IPS-NIHi11 (cell line): ENCODE measurements at places on chromosomes 12 and 14.

GRCh38 chr12:91144053-91144452, 32.8 kb upstream of the LUM start:
- DNase-seq, result no peak

GRCh38 chr14:68971411-68972035, 7.6 kb downstream of the ACTN1 start:
- DNase-seq, result no peak

DNA sequence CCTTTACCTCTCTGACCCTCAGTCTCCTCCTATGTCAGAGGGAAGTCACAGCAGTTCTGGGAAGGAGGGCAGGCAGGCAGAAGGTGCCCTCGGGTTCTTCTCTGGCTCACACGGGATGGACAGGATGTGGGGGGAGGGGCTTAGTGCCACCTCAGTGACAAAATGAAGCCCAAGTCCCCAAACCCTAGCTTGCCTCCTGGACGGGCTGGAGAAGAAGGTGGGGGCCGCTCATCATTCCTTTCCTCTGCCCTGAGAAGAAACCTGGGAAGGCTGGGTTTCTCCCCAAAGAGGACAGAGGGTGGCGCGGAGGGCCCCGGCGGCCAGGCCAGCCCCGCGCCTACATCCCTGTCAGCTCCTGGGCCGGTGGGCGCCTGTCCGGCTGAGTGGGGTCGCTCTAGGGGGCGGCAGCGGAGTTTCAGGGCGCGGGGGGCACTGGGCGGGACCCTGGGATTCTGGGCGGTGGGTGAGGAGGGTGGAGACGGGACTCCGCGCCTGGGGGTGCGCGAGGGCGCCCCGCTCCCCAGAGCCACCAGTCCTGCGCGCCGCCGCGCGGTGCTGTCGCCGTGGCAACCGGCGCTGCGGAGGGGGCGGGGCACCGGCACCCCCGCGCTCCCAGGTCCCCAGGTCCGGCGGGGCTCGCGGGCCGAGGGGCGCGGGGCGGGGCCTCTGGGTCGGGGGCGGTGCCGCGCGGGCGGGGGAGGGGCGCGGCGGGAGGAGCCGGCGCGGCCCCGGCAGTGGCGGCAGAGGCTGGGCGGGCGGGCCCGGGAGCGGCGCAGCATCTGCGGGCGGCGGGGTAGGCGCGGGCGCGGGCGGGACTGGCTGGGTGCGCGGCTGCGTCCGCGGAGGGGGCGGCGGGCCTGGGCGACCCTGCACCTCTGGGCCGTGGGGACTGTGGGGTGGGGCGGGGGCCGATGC, at the start of gene TMEM121:
Gene TMEM121, plus strand, starts transcription at position 723 of the 915 bp plus-strand sequence. CDS start 2,252 bp downstream, outside the sequence.
- DNase-seq, result peak; percentile 91

GRCh38 chr12:64631197-64631596, 20.9 kb downstream of the RASSF3 start:
- DNase-seq, result no peak

GRCh38 chr12:14367040-14367661, 1.7 kb downstream of the ATF7IP start:
- DNase-seq, result no peak

DNA sequence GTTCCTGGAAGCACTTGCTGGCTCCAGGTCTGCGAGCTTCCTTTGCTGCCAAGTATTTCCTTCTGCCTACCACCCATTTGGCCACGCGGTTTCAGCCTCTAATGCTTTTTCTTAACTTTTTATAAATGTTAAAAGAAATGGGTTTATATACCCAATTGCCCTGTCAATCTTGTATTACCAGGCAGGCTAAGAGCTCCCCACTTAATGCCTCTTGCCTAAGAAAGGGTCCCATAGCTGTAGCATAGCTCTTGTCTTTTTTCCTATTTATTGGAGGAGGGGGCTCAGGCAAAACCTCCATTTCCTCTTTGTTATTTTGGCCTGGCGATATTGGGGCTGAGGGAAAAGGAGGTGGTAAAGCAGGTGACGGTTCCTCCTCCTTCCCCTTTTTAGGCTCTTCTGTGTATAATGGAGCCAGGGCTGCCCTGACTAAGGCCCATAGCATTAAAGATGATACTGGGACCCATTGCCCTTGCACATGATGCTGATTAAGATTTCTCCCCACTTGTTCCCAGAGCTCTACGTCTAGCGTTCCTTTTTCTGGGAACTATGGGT, 21.6 kb upstream of the BLTP3B start:
- no peak for DNase-seq

- DNase-seq, result peak; percentile 35
These were observed 251.8 kb downstream of the APAF1 start for GRCh38 chr12:98896938-98897337.

- no peak for DNase-seq
These were observed 15.8 kb downstream of the KRT2 start for GRCh38 chr12:52636189-52636588.

DNA sequence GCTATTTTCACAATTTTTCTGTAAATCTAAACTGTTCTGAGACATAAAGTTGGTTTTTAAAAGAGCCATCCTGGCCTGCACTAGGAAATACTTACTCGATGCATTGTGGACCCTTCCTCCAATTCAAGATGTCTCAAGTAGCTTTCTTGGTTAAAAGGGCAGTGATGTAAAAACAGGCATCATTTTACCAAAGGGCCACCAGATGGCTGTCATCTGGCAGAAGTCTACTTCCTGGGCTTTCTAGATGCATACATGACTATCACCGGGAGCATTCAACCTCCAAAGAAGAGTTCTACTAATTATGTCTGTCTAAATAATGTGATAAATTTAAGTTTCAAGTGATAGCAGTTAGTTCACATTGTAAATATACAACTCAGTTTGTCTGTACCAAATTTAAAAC, 96.8 kb upstream of the FRMD6 start:
- peak; percentile 17 for DNase-seq
